Putamen (tissue), 1 donor: ENCODE measurements at places on chromosomes 3 and 15.

- DNase-seq: no peak
Observed at GRCh38 chr3:54530944-54531343, 396.9 kb downstream of the LRTM1 start.

DNA sequence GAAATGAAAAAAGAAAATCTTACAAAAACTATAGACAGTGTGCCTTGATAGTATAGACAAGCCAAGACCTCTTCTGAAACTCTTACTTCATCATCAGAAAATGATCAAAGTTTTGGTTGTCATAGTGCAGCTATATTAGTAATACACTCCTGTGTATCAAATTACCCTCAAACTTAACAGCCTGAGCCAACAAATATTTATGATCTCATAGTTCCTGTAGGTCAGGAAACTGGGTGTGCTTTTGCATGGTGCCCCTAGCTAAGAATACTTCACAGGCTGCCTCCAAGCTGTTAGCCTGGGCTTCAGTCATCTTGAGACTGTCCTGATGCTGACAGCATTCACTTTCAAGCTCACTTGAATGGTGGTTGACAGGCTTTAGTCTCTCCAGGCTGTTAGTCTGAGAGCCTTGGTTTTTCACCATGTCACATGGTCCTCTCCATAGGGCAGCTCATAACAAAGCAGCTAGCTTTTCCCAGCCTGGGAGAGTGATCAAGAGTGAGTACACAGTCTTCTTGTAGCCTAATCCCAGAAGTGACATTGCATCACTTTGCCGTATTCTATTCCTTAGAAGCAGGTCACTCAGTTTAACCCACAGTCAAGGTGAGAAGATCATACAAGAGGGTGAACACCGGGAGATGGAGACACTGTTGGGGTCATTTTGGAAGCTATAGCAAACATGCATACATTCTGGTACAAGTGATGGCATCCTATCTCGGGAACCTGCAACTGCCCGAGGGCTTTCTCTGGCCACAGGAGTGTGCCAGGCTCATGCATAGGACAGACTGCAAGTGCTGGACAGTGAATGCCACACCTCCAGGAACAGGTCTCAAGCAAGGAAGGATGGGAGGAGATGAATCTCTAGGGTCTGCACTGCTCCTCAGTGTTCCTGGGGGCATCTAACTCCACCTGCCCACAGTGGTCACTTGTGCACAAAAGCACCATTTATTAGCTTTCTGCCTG is 173.4 kb upstream of the CADPS start:
- no peak for DNase-seq

- DNase-seq: no peak
Observed at GRCh38 chr3:44018926-44019325, 222.8 kb upstream of the TOPAZ1 start.

DNA sequence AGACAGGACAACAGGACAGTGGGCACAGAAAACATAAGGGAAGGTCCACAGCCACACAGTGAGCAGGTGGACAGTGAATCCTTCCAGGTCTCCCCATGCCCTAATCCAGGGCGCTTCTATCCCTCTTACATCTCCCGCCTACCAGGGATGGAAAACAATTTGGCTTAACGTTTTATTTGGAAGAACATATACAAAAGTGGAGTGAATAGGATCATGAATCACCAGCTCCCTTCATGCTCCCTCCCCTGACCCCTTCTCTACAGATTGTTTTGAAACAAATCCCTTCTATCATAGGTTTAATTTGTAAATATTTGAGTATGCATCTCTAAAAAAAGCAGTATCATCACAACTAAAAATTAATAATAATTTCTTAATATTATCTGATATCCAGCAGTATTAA is 52.5 kb downstream of the CLDN11 start:
- DNase-seq: no peak

DNA sequence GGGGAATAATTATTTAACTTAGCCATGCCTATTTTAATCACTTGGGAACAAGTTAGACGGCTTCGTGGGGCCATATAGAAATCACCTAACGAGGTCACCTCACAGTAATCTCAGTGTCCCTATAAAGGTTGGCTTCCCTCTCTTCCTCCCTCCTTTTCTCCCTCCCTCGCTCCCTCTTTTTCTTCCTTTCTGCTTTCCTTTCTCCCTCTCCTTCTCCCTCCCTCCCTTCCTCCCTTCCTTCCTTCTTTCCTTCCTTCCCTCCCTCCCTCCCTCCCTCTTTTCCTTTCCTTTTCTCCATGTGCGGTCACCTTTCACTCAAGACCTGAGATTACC is 206.1 kb upstream of the DPH6 start:
- DNase-seq: no peak

DNA sequence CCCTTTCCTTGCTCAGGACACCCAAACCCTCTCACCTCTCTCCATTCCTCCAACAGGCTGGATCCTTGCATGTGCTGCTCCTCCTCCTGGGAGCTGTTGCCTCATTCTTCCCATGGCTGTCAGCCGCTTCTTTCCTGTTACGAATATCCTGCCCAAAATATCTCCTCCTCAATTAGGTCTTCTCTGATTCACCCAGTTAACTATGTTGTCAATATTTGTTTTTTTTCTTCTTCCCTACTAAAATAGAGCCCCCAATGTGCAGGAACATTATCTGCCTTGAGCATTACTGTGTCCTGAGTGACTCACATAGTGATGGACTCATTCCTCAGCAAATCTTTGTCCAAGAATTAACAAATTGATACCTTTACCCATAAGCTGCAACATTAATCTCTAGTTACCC is 357.2 kb downstream of the CLSTN2 start:
- DNase-seq: no peak

- DNase-seq: no peak
Observed at GRCh38 chr3:11275926-11276325, 3.7 kb downstream of the ATG7 start.
